ENCODE measurements at places on chromosomes 4 and X.

DNA sequence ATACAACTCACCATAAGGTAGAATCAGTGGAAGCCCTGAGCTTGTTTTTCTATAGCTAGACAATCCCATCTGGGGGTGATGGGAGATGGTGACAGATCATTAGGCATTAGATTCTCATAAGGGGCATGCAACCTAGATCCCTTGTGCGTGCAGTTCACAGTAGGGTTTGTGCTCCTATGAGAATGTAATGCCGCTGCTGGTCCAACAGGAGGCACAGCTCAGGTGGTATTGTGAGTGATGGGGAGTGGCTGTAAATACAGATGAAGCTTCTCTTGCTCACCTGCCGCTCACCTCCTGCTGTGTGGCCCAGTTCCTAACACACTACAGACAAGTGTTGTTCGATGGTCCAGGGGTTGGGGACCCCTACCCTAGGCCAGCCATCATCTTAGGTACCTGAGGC lies 5.9 kb upstream of the GATB start:
- no peak for DNase-seq

- no peak for DNase-seq
Observed at GRCh38 chr4:72323227-72323626, 245.8 kb downstream of the ADAMTS3 start.

GRCh38 chr4:135739354-135739753 lies 1537.8 kb upstream of the PABPC4L start:
- DNase-seq, result no peak

DNA sequence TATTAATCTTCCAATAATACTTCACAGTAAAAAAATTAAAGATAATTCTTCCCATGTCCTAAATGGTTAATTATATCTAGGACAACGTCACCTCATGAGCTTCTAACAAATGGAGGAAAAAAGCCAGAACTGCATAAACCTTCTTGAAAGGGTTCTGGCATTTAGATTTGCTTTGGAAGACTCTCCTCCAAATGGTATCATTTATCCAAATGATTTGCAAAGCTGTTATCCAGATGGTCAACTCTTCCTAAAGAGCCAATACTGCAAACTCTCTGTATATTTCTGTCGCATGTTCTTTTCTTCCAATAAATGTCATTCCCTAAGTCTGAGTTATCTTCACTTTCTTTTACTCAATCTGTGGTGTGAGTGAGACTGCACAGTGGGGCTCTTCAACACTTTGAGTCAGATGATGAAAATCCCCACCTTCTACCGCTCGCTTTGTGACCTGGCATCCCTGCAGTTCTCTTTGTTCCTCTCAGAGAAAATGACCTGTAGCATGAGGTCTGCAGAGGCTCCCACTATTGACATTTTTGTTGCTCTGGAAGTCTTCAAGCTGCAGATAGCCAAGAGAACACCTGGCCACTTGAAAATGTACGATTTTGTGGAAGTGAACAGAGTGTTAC lies 52.9 kb downstream of the TMEM150C start:
- DNase-seq, result no peak

DNA sequence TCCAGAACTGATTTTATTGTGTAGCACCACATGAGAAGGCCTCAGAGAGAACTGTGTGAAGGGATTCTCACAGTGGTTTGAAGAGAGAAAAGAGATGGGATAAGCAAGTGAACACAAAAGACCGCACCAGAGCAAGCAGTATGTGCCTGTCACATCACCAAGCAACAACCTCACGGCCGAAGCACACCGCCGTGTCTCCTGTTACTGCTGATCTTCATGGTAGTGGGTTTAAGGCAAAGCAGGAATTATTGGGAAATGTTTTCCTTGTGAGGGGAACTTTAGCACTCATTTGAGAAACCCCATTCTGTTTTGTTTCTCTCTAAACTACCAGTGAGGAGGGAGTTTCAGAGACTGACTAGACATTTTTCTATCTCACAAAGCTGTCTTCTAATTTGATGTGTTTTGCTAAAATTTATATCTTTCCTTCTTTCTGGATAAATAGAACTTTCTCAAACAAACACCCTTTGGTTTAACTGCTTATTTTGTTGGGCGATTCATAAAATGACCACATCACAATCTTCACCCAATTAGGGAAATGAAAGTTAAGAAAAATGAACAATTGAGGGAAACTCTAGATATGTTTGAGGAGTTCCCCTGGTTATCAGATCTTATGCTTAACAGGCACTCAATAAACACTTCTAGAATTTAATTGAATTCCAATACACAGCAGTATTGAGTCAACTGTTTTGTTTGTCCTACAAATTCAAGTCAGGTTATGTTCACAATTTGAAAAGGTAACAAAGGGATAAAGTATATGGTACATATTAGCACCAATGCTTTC lies 16.5 kb downstream of the SH3KBP1 start:
- DNase-seq, result no peak

GRCh38 chr4:52651996-52652672 lies 7.0 kb downstream of the USP46 start:
- DNase-seq, result no peak

DNA sequence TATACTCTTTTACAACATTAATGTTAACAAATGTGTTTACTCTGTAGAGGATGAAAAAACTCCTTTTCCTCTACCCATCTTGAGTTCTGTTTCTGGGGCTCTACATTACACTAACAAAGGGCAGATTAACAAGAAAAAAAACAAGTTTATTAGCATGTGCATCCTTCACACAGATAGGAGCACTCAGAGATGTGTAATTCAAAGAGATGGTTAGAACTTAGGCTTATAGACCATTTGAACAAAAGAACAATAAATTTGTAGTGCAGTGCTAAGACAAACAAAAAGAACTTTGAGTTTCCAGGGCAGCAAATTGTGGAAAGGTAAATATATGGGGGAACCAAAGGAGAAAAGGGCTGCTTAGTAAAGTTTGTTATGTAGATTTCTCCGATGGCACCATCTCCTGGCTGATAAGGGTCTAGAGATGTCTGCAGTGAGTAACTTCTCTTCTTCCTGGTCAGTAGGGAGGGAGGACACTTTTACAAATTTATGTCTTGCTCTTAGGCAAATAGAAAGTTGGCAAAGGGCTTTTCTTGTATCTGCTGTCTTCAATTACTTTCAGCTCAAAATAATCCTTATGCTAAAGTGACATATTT lies 1249.9 kb upstream of the TENM3 start:
- DNase-seq, result no peak

DNA sequence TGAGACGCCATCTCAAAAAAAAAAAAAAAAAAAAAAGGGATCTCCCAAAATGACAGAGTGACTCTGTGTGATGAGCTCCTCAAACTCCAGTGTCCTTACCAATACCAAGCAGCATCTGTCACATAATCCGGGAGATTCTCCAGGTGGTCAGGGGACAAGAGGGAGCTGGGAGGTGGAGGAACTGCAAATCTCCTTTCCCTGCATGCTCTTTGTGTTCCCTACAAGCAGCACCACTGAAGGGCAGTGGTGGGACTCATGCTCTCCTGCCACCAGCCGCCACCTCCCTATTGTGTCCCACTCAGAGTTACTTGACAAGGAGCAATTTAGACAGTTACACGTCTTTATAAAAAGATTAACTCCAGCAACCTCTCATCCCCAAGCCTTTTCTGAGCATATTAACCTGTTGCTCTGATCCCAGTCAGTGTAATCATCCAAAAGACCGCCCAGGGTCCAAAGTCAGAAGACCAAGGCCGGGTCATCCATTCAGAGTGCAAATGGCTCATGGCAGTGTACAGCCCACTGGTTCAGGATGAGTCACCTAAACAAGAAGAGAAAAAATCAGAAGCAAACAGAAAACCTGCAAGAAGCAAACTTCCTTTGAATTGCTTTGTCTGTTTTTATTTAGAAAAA lies 23.6 kb downstream of the MGST2 start:
- DNase-seq, result no peak

DNA sequence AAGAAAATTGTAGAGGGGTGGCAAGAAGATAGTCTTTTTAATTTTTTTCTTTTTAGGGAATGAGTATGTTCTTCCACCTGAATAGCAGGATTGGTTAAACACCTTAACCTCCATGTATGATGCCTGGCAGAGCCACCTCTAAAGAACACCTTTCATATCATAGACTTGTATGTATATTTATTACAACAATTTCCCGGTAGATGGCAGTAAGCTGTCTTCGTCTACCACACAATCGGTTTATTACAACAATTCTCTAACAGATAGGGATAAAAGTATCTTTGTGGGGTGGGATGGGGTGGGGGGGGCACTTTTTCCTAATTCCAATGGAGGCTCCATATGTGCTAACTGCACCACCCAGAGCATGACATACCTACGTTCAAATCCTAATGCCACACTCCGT lies 255.5 kb downstream of the LDB2 start:
- no peak for DNase-seq

DNA sequence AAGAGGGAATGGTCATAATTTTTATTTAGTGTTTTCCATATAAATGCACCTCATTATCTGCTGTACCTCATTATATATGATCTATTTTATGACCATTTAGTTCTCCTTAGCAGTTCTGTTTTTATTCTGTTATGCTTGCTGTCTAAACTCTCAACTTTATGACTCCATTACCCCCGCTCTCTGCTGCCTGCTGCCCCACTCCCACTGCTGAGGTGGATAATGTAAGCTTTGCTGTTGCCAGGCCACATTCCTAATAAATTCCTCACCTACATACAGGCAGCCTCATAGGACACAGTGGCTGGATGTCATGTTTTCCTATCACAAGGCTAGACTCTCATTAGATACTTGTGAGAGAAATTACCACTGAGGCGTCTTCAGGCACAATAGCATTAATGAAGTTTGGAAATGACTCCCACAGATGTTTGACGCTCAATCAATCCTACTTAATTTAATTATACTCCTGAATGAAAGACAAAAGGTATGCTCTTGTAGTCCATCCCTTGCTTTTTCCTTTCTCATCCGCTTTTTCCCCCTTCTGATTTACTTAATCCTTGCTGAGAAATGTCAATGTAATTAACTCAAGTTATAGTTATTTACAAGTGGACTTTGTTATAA lies 497.5 kb upstream of the IGFBP7 start:
- DNase-seq, result no peak

- DNase-seq, result no peak
Observed at GRCh38 chr4:147994491-147995385, 262.9 kb downstream of the ARHGAP10 start.

GRCh38 chr4:55444827-55445226 lies 49.1 kb downstream of the TMEM165 start:
- DNase-seq, result no peak

DNA sequence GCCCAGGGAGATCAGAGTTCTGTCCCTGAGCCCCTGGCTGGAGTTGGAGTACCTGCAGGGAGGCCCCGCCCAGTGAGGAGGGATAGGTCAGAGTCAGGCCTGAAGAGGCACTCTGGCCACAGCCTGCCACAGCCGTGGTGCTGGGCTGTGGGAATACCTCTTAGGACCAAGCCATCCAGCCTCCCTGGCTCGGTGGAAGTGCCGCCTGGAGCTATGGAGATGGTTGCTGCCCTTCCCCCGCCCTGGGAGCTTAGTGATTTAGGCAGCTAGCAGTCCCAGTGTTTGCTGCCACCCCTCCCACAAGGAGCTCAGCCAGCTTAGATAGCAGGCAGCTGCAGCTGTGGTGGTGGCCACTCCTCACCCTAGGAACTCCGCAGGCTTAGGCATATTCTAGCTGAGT lies 446.3 kb upstream of the GNPDA2 start:
- DNase-seq, result no peak

DNA sequence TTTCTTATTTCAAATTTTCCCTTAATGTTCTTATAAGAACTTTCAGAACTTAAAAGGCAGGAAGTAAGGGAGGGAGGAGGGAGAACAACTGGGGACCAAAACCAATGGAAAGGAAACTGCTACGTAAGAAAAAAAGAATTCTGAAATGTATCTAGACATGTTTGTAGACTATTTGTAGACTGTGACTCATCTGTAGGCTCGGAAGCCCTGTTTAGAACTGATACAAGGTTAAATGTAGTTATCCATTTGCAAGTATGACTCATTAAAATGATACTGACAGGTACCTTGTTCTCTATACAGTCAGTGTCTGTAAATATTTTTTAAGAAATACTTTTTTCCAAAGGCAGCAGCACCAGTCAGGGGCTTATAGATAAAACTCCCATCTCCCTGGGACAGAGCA lies 202.0 kb downstream of the DHX15 start:
- no peak for DNase-seq

DNA sequence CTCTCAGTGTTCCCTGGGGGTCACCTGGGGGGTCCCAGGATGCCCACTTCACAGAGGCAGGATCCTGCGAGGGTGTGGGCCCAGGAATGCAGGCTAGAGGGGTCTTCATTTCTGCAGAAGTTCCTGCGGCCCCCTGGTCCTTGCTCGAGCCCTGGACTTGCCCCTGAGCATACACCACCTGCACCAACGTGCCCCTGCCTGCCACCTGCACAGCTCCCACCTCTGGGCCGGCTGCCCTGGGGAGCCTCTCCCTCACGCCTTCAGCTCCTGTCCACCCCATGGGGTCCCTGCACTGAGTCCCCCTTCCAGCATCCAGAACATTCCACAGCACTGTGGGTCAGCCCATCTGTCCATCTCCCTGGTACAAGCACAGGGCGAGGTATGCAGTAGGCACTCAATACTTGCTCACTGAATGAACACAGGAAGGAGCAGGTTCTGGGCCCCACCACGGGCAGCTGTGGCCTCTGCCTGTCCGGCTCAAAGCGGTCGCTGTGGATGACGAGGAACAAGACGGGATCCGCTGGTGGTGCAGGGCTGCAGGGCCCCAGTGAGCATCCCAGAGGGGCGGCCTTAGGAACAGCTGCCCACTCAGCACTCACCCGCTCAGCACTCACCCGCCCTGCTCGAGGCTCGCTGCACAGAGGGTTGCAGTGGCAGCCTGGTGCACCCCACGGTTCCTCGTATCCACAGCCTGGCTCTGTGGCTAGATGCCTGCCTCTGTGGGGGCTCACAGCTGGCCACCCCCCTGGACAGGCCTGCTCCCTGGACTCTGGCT lies 70.5 kb upstream of the MXD4 start:
- no peak for DNase-seq

DNA sequence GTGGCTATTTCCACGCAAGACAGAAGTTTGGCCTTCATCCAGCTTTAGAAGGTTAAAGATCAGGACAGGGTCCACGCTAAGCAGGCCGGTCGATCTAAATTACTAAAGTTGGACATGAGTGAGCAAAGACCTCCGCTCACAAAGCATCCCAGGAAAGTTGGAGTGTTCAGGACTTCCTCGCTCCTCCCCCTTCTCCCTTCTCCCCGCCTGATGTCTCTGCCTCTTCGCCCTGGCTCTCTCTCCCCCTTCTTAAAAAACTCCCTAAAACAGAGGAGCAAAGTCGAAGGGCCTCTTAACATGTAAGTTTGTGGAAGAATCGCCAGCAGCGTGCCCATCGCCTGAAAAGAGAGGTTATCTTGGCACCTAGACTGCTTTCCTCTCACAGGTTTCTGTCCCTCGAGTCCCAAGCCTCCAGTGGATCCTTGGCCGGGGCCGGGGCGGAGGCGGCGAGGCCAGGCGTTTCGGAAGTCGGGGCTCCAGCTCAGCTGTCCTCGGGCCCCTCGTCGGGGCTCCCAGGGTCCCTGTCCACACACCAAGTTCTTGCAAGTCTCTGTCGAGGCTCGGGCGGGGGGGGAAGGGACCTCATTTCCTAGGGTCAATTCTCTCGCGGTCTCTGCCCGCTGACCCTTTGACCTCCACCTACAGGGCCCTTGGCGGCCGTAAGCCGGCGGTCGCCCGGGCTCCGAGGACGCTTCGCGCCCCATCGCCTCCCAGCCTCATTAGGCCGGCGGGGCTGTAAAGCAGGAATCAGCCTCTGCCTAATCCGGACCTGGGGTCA lies 7.6 kb downstream of the ZIC3 start:
- no peak for DNase-seq

GRCh38 chrX:124211312-124211942 lies 121.0 kb upstream of the TEX13D start:
- DNase-seq, result no peak
